Activated CD8-positive, alpha-beta T cell treated with anti-CD3 and anti-CD28 coated beads for 36 hours (primary cell): ENCODE measurements at places on chromosomes 5 and 9.

GRCh38 chr5:172506251-172506650 is 51.9 kb upstream of the SH3PXD2B start:
- no peak for DNase-seq

DNA sequence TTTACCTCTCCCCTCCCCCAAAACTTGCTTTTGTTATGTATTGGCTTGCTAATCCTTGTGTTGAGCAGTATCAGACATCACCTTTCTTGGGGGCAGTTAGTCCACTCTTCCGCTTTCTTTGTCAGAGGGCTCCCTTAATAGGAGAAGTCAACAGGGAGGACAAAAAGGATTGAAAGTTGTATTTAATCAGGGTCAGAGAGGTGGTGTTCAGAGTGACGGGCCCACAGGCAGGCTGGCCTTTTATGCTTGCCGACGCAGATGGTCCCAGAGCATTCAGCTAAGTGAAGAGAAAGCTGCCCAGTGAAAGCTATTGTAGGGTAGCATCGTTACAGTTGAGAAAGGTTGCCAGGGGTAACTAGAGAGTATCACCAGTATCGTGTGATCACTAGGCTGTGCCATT is 131.1 kb downstream of the ZCCHC7 start:
- DNase-seq: no peak

GRCh38 chr5:106028314-106028713 is 1642.4 kb downstream of the EFNA5 start:
- DNase-seq: no peak

GRCh38 chr5:73822989-73823339 is 197.0 kb downstream of the ARHGEF28 start:
- DNase-seq: no peak

DNA sequence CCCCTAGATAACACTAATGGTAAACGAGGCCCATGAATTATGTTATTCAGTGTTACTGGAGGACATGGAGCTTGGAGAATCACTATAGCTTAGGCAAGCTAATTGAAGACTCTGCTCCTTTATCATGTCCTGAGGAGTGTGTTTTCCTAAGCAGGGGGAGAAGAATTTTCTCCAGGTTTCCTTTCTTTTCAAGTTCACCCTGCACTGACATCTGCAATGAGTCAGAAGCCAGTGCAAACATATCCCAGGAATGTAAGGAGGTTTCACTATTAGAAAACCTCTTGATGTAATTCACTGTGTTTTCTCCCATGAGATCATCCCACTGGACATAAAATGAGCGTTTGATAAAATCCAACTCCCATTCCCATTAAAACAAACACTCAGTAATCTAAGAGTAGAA is 75.6 kb downstream of the DMRT2 start:
- no peak for DNase-seq

GRCh38 chr5:90874066-90874465 is 315.5 kb downstream of the ADGRV1 start:
- no peak for DNase-seq

DNA sequence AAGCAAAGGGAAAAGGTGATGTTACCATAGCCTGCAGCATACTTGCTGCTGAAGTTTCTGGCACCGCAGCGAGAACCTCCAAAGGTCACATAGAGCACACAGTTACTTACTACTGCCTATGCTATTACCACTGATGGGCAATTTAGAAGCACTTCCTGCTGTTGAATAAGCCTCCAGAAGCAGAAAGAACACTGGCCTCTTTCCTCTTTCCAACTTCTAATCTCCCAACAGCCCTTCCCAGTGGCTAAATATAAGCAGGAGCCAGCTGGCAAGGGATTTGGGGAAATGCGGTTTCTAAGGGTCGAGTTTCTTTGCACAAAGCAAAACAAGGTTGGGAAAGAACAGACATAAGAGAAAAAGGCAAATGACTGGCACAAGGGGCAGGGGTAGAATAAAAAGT is 669.2 kb upstream of the ACO1 start:
- DNase-seq: no peak
